ENCODE measurements at places on chromosomes 1 and 21. TPM values are rescaled to one million over a fixed set of nuclear protein-coding genes. Genes with fewer than 3 reads are reported as not detected.

TMEM125 gene
- 188 TPM for total RNA-seq

KCNE1 gene
- 13.6 TPM for total RNA-seq

TMPRSS2 gene
- total RNA-seq, result 83.6 TPM

OR2M3 gene
- not detected for total RNA-seq

FNDC5 gene
- total RNA-seq, result 1.5 TPM

PFKFB2 gene
- total RNA-seq, result 49.9 TPM

MARK1 gene
- 2.3 TPM for total RNA-seq

PIK3R3 gene
- total RNA-seq, result 79.8 TPM

DNASE2B gene
- total RNA-seq, result 21.7 TPM

ZFP69B gene
- total RNA-seq, result 1.3 TPM
